ENCODE measurements at places on chromosomes 5 and 9. TPM values are rescaled to one million over a fixed set of nuclear protein-coding genes. Genes with fewer than 3 reads are reported as not detected.

GRCh38 chr9:698276-698675 is 143.2 kb upstream of the DMRT1 start:
- H3K27me3 ChIP-seq: no peaks in the 10 kb centered on the region
- peak overlapping the region; percentile 7 for H3K27ac ChIP-seq
- H3K4me3 ChIP-seq: no peak overlapping the region
- H3K4me1 ChIP-seq: peaks cover 38% of the 10 kb centered on the region
- H3K36me3 ChIP-seq: no peaks in the 10 kb centered on the region

DNA sequence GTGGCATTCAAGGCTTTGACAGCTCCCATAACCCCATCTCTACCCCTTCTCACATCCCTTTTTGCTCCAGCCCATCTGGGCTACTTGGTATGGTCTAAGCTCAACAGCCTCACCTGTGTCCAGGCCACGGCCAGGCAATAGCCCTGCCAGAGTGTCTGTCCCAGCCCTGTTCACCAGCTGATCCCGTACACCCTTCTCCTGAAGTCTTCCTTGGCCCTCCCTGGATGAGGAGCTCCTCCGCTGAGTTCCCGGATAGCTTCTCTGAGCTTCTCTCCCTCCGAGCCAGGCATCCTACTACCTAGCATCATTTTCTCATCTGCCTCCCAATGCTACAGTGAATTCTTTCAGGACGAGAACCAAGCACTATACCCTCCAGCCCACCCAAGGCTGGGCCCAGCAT is 208.2 kb downstream of the DAB2IP start:
- H3K27me3 ChIP-seq: no peaks in the 10 kb centered on the region
- H3K4me3 ChIP-seq: no peak overlapping the region
- H3K36me3 ChIP-seq: no peaks in the 10 kb centered on the region
- H3K27ac ChIP-seq: no peak overlapping the region
- DNase-seq: no peak

DNA sequence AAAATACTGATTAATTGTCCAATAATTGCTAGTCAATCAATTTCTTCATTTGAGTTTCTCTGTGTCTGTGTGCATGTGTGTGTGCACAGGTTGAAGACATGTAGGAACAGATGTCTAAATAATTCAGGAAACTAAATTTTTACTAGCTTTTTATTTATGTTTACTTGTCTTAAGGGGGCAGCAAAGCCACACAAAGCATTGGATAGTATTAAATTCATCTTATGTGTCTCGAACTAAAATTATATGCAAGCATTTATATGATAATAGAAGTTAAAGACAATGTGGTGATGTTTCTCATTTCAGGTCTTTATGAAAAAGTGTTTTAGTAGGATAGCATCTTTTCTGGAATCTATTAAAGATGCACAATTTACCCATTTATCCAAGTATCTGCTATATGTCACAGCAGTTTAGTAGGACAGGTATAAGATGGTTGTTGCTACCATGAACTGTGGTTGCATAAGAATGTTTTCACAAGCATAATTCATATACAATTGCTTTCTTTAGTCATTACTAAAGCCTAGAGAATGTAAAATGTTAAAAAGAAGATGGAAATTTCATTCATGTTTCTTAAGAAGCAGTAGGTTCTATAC is 784.6 kb upstream of the NUDT12 start:
- no peak overlapping the region for H3K4me3 ChIP-seq
- no peaks in the 10 kb centered on the region for H3K4me1 ChIP-seq
- peak; percentile 28 for DNase-seq
- no peak overlapping the region for H3K27ac ChIP-seq

GRCh38 chr5:76144513-76145274 is 61.5 kb downstream of the SV2C start:
- H3K4me3 ChIP-seq: no peak overlapping the region

- no peak overlapping the region for H3K4me3 ChIP-seq
- H3K36me3 ChIP-seq: no peaks in the 10 kb centered on the region
- peaks cover 20% of the 10 kb centered on the region for H3K4me1 ChIP-seq
Measured at GRCh38 chr9:129571298-129572051, 49.4 kb downstream of the C9orf50 start.

DNA sequence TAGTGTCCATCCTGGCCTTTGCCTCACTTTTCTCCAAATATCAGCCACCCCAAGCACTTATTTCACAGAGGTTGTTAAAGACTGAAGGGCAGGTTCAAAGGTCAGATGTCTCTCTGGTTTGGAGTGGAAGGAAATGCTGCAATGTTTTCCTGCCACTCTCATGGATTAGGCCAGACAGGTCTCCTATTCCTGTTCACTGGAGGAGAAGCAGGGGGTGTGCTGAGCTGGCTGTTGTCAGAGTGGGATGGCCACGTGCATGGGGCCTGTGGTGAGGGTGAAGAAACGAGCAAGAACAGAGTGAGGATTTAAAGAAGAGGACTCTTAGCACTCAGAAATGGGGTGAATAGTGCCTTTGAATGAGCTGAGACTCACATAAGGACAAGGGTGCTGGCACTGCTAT is 6.7 kb downstream of the TMEM8B start:
- peaks cover 39% of the 10 kb centered on the region for H3K4me1 ChIP-seq
- no peaks in the 10 kb centered on the region for H3K36me3 ChIP-seq
- H3K27me3 ChIP-seq: no peaks in the 10 kb centered on the region
- H3K27ac ChIP-seq: peak overlapping the region; percentile 6
- no peak overlapping the region for H3K4me3 ChIP-seq

GRCh38 chr5:33738967-33739366 is 152.8 kb downstream of the ADAMTS12 start:
- H3K4me3 ChIP-seq: no peak overlapping the region
- H3K27ac ChIP-seq: peak overlapping the region; percentile 20
- DNase-seq: no peak
- no peaks in the 10 kb centered on the region for H3K36me3 ChIP-seq

GRCh38 chr5:43386960-43387362 is 25.2 kb downstream of the CCL28 start:
- H3K36me3 ChIP-seq: no peaks in the 10 kb centered on the region
- no peaks in the 10 kb centered on the region for H3K4me1 ChIP-seq
- H3K4me3 ChIP-seq: no peak overlapping the region
- H3K27me3 ChIP-seq: no peaks in the 10 kb centered on the region
- H3K27ac ChIP-seq: no peak overlapping the region

DNA sequence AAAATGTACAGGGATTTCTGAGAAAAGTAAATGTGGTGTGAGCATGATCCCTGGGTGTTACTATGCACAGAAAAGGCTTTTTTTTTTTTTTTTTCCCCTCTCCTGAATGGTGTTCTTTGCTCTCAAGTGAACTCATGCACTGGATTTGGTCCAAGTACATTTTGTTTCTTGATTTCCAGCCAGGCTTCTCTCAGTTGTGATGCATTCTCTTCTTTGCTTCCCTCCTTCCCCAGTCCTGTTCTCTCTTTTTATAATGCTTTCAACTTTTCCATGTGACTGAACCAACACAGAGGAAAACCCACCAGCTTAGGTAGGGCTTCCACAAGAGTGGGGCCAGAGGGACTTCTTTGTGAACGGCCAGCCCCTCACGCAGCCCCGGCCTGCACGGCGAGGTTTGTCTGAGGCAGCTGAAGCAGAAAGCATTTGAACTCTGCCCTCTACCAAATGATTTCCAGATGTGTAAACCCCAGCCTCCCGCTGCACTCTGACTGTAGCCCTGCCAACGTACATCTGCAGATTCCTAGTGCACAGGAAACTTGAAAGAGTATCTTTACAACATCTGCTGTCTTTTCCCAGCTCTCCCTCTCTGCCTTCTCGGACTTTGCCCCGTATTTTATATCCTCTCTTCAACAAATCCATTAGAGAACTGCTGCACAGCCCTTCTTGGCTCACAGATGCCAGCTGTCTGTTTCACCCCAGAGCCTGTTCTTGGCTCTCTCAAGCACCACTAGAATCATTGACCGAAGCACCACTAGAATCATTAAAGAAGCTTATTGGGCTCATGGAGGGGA is 71.8 kb upstream of the CD180 start:
- peak overlapping the region; percentile 94 for H3K27ac ChIP-seq
- H3K36me3 ChIP-seq: no peaks in the 10 kb centered on the region
- peak; percentile 89 for DNase-seq
- peaks cover 54% of the 10 kb centered on the region for H3K4me1 ChIP-seq

DNA sequence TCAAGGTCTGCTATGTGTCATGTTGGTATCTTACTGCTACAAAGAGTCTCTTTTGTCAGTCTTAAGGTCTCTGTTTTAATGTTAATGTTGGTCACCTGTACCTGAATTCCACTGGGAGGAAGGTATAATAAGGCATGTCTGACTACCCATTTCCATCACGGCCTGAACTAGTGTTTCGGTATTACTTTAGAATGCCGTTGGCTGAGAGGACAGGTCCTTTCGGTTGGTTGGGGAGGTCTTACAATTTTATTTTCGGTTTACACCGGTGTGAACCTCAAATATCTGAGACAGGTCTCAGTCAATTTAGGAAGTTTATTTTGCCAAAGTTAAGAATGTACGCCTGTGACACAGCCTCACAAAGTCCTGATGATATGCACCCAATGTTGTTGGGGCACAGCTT is 154.9 kb upstream of the ABCA1 start:
- no peak for DNase-seq
- no peaks in the 10 kb centered on the region for H3K27me3 ChIP-seq
- peak overlapping the region; percentile 53 for H3K27ac ChIP-seq
- no peaks in the 10 kb centered on the region for H3K36me3 ChIP-seq
- H3K4me1 ChIP-seq: no peaks in the 10 kb centered on the region

DNA sequence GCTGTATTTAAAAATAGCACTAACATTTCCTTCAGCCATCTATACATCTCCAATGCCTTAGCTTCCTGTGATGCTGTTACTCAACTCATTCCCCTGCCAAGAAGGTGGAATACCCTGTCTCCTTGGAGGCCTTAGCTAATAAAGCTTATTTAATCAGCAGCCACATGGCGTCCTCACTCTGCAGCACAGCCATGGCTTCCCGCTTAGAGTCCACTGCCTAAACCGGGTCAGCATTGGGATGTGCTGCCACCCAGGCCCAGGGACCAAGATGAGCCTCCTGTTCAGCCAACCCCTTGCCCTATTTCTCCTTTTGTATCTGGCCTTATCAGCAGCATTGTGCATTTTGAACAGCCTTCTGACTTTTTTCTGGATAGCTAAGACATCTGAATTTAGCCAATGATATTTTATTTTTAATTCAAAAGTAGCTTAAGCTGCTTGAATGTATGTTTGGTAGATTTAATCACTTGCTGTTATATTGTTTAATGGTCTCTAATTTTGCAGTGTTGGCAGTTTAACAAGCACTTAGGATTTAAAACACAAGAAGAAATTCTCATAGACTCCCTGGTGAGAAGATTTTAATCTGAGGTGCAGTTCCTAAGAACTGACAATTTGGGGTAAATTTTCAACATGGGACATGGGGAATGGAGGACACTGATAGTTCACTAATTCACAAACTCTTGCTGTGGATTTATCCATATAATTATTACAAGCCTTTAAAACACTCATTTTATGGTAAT is 113.0 kb downstream of the RPS23 start:
- H3K27ac ChIP-seq: peak overlapping the region; percentile 67
- no peaks in the 10 kb centered on the region for H3K36me3 ChIP-seq
- no peaks in the 10 kb centered on the region for H3K27me3 ChIP-seq
- peaks cover 25% of the 10 kb centered on the region for H3K4me1 ChIP-seq

DNA sequence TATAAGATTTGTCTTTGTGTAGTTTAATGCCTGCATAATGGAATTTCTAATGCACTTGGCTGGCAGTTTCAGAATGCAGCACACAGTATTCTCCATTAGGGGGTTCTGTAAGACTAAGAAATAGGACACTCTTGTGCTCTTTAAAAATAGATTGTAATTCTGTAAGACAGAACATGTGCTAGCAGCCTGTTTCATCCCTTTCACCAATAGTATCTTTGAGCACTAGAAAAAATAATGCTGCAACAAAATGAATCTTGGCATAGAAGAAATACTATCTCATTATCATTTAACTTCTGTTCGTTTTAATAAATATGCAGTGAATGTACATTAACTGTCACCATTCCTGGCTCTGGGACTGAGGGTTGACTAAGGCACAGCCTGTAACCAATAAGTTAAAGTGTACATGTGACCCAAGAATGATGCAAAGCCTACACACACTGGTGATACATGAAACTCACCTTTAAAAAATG is 23.8 kb upstream of the ZNF622 start:
- peaks cover 7% of the 10 kb centered on the region for H3K4me1 ChIP-seq
- no peak overlapping the region for H3K4me3 ChIP-seq
- no peaks in the 10 kb centered on the region for H3K27me3 ChIP-seq
- peak; percentile 70 for DNase-seq

DNA sequence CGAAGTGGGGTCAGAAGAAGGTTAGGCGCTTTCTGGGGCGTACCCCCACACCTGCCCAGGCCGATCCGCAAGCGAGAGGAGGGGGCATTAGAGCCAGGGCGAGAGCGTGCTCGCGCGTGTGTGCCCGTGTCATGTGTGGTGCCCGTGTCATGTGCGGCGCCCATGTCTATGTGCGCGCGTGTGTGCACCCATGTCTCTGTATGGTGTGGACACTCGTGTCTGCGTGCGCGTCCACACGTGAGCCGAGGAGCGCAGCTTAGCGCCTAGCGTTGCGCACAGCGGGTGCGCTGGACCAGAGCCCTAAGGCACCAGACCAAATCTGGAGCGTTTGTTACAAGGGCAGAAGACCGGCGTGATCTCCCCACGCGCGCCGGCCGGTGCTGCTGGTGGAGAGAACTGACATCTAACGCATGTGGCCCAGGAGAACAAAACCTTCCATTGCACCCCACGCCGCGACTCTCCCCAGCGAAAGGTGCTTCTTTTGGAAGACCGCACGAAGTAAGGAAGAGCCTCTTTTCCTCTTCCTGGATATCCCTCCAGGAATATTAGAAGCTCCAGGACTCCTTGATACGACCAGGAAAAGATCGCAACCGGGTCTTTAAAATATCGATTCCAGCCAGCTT is 644 bp downstream of the NIM1K start:
- H3K27me3 ChIP-seq: peaks cover 38% of the 10 kb centered on the region
- no peak overlapping the region for H3K27ac ChIP-seq
- peak; percentile 15 for DNase-seq
- peak overlapping the region; percentile 51 for H3K4me3 ChIP-seq
- peaks cover 9% of the 10 kb centered on the region for H3K4me1 ChIP-seq
- no peaks in the 10 kb centered on the region for H3K36me3 ChIP-seq

DNA sequence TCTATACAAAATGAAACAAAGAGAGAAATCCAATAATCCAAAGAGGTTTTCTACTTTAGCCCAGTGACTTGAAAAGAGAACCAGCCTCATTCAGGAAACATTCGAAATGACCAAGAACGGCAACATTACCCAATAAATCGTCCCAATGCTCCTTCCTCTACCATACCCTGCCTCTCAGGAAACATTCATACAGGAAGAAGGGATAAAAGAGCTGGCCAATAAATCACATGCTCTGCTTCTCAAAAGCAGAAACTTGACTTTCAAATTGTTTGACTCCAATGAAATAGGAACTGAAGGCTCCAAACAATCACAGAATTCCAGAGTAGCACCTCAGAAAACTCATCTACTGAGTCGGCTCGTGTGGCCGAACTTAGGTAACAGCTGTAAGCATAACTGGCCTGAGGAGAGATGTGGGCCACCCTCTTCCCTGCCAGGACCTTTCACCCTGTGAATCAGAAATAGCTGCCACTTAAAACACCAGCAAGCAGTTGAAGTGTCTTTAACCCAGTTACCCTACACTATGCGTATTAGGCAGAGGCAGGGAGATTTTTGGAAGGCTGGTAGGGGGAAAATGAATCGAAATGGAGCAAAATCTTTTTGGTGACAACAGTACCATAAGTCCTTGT is 14.6 kb downstream of the ARL15 start:
- H3K4me3 ChIP-seq: no peak overlapping the region
- H3K36me3 ChIP-seq: no peaks in the 10 kb centered on the region
- peaks cover 11% of the 10 kb centered on the region for H3K4me1 ChIP-seq
- no peak for DNase-seq

The ENHO gene
- polyA plus RNA-seq: 9.4 TPM

The KCNV2 gene
- not detected for polyA plus RNA-seq

The ANKRD31 gene
- polyA plus RNA-seq: 0.44 TPM

The GRHPR gene
- 137 TPM for polyA plus RNA-seq

The NFIB gene
- polyA plus RNA-seq: 15.2 TPM

The EIF4EBP3 gene
- polyA plus RNA-seq: 6.6 TPM

The TEK gene
- 2.0 TPM for polyA plus RNA-seq

The GKAP1 gene
- 5.0 TPM for polyA plus RNA-seq

The MYOT gene
- not detected for polyA plus RNA-seq
